ENCODE measurements at places on chromosomes 6 and 20. TPM values are rescaled to one million over a fixed set of nuclear protein-coding genes. Genes with fewer than 3 reads are reported as not detected.
A peak's percentile ranks its signal among the peaks of the same experiment; 100 is the strongest.

Gene ARFGEF3
- polyA plus RNA-seq, result 7.5 TPM

- DNase-seq, result no peak
Measured at GRCh38 chr20:48153523-48153922, 368.2 kb upstream of the SULF2 start.

DNA sequence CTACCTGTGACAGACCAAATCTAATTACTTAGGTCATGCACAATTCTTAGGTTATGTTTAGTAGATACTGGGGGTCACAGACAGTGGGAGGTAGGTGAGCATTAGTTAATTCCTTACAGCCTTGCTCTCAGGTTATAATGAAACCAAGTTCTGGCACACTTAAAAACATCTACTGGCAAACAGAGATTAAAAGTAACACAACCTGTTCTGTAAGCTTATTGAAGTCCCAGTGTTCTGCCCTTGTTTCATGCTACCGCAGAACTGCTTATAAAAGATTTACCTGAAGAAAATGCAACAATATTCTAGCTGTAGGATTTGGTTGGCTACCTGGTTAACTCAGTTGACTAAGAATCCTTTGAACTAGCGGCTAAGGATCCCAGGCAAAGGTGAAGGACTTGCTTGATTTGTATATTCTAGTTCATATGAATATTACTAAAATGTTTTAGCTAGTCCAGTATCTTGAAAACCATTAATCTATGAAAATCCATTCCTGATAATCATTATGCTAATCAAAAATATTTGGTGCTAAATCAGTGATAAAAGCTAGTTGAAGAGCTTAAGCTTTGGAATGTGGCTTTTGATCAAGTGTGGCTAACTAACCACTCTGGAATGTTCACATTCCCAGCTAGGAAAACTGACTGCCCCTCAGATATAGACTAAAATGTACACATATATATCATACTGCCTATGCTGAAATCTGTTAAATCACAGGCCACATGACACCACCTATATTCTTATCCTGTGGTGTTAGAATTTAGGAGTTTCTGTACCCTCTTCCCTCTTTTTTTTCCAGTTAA is 7.2 kb downstream of the PEX3 start:
- peak; percentile 59 for DNase-seq

Gene VGLL2
- not detected for polyA plus RNA-seq

Gene THEMIS
- 0.13 TPM for polyA plus RNA-seq

DNA sequence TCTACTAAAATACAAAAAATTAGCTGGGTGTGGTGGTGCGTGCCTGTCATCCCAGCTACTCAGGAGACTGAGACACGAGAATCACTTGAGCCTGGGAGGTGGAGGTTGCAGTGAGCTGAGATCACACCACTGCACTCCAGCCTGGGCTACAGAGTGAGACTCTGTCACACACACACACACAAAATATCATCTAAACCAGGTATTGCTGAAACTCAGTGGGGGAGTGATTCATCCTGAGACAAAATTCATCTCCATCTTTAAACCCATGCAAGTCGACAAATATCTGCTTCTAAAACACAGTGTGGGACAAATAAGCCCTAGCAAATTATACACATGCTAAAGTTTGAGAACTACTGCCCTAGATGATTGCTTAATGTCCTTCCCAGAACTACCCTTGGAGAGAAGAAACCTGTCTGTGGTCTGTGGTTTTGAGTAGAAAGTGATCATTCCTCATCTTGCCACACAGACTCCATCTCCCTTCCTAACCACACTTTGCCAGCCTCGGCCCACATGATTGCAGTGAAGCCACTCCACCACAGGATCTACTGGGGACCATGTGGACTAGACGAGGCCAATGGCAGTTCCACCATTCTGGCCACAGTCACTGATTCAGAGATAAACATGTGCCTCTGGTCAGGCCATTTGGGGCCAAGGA is 130.3 kb downstream of the OPRM1 start:
- DNase-seq, result no peak

DNA sequence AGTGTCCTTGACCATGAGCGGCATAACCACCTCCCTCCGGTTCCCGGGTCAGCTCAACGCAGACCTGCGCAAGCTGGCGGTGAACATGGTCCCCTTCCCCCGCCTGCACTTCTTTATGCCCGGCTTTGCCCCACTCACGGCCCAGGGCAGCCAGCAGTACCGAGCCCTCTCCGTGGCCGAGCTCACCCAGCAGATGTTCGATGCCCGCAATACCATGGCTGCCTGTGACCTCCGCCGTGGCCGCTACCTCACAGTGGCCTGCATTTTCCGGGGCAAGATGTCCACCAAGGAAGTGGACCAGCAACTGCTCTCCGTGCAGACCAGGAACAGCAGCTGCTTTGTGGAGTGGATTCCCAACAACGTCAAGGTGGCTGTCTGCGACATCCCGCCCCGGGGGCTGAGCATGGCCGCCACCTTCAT is 4.9 kb downstream of the TUBB1 start:
- no peak for DNase-seq

DNA sequence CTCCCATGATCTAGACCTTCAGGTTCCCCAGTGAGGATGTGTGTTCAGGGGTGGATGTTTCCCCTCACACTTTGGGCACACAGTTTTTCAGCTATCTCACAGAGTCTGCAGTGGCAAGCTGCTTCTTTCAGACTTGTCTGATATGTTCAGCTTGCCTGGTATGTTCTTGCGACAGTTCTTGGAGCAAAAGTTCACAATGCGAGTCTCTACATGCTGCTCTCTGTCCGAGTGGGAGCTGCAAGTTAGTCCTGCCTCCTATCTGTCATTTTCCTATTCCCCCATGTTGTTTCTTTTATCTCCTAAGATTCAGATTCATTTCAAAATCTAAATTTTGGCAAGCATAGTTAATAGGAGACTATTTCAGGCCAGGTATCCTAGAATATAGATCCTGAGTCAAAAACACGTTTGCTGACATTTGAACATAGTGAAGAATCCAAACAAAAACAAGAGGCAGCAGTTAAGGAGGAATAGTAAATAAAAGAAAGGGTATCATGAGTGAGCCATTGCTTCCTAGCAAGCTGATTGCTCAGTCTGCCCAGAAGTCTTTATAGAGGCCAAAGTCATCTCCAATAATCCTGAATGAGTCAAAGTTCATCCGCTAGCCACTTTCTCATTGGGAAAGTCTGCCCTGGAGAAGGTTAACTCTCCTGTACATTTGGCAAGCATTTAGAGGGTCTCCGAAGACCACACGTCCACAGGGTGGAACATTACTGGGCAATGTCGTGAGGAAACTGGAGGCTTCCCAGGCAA is 140.2 kb upstream of the MOCS1 start:
- DNase-seq, result no peak

Gene SMPD2
- 13.0 TPM for polyA plus RNA-seq

GRCh38 chr20:4740774-4741431 is 19.2 kb downstream of the PRND start:
- DNase-seq, result no peak

DNA sequence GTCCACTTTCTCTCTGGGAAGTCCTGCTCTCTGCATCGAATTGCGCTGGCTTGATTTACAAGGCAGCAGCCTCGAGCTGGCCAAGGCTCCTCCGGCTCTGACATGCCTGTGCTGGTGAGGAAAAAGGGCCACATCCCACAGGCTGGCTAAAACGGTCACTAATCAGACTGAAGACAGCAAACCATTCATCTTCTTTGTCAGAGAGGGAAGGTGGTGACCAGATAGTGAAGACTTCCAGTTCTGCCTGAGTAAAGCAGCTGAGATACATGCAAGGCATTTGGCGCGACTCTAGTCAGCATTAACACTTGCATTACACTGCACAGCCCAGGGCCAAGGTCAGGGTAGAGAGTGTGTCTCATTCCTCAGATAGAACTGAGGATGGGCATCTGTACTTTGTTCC is 203.2 kb upstream of the MAP3K7 start:
- DNase-seq, result no peak

DNA sequence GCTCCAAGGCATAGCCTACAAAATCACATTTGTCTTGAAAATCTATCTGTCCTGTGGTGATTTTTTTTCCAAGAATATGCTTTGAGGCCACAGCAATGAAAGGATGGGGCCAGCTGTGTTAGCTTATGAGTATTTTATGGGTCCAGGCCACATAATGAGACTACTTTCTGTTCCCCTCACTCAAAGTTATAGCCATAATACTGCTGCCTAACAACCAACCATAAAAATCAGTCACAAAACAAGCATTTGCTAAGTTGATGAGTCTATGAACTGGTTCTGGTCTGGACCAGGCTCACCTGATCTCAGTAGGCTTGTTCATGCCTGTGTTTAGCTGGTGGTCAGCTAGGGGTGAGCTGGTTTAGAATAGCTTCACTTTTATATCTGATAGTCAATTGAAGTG is 192.5 kb upstream of the PLCB4 start:
- DNase-seq, result no peak

Gene RNF144B
- polyA plus RNA-seq, result 20.4 TPM

GRCh38 chr6:145110109-145110508 is 625.2 kb downstream of the EPM2A start:
- no peak for DNase-seq

Gene ARFGAP1
- polyA plus RNA-seq, result 53.1 TPM

Gene TINAG
- polyA plus RNA-seq, result 0.24 TPM

Gene PSORS1C1
- 0.70 TPM for polyA plus RNA-seq

- DNase-seq, result peak; percentile 71
Measured at GRCh38 chr20:48761023-48761785, 66.6 kb downstream of the PREX1 start.

Gene BTBD9
- polyA plus RNA-seq, result 14.9 TPM

DNA sequence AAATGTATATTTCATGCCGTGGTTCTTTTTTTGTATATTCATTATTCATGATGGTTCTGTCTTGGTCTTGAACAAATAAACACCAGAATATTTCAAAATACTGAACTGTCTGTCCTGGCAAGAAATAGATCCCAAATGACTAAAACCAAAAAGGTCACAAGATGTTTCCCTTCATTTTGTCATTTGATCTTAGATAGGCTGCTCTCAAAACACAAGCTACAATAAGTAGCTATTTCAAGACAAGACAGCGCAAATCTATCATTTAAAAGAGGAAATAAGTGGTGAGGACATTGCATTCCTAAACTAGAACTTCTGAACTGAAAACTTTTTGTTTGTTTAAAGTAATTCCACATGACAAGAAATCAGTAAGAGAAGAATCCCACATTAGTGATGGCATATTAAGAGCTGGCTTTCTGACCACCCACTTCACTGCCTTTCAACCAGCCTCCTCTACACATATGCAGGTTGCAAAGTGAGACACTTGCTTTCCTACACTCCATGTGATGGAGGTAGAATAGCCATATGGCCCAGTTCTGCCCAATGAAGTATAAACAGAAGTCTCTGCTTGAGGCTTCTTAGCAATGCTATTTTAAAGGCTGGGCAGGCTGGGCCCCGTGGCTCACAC is 54.4 kb upstream of the CCDC28A start:
- no peak for DNase-seq

Gene NUP43
- polyA plus RNA-seq, result 40.9 TPM

DNA sequence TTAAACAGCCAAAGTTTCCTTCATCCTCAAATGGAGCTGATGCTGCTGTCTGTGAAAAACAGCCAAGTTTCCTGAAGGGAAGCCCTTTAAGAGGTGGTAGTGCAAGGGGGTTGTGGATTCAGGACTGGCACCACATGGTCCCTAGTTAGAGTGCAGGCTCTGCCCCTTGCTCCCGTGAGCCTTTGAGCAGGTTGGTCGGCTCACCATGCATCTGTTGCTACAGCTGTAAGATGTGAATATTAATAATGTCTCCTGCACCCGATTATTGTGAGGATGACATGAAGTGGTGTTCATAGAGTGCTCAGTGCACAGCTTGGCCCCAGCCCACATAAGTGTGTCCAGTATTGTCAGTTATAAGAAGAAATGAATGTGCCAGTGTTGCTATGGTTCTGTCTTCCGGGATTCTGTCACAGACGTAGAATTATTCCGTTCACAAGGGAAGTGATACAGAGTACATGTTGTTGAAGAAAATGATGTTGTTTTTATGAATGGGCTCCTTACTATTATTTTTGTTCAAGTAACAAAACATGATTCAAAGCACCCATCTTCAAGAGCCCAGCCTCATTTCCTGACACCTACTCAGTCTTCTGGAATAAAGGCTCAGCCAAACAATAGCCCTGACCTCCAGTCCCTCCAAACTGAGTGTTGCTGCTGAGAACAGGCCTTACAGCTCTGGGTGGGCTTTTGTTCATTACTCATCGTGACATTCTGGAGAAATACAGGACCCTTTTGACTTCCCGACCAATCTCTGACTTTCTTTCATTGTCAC is 2.9 kb upstream of the PKIG start:
- no peak for DNase-seq

Gene BTNL2
- 0.86 TPM for polyA plus RNA-seq

Gene NKX2-4
- not detected for polyA plus RNA-seq

GRCh38 chr20:8066662-8067061 is 47.1 kb upstream of the TMX4 start:
- no peak for DNase-seq

GRCh38 chr6:6709106-6709505 is 120.6 kb downstream of the LY86 start:
- DNase-seq, result no peak

Gene IL17F
- polyA plus RNA-seq, result not detected

DNA sequence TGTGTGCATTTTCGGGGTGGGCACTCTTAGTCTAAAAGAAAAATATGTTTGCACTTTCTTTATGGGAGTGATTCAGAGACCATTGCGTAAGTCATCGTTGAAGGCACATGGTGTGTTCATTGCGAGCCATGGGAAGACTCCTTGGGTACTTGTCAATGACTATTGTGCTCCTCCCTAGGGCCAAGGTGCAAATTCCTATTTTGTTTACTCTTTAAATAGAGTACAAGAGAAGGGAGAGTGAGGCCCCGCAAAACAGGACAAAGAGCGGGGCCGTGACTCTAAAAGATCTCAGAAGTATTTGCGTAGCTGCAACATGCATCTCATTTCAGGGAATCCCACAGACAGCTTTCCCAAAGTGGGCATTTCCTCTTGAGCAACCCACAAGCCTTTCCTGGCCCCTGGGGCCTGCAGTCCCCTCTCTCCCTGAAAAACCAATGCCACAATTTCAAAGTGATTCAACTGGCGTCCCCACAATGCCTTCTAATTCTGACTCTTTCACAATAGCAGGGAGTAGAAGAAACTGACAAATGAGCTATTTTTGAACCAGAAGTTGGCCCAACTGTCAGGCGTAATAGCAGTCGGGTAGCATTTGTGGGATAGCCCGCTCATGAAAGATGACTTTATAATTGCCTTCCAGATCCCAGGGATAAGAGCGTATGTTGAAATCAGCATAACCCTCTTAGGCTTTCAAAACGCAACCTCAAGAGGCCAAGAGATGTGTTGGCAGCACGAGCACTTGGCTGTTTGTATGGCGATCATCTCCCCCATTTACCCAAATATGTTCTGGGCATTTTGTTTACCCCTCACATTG is 277.9 kb upstream of the BMP2 start:
- DNase-seq, result peak; percentile 59

All from left lung (tissue), 14 donors.